ENCODE measurements at places on chromosomes 5 and 9. TPM values are rescaled to one million over a fixed set of nuclear protein-coding genes. Genes with fewer than 3 reads are reported as not detected.

SH3GL2 gene
- not detected for total RNA-seq

GRM6 gene
- total RNA-seq: not detected

SPACA9 gene
- 3.9 TPM for total RNA-seq

HOMER1 gene
- total RNA-seq: 26.9 TPM

C8G gene
- total RNA-seq: 1.6 TPM

ADGRD2 gene
- not detected for total RNA-seq

TRIP13 gene
- total RNA-seq: 8.5 TPM

QRFP gene
- total RNA-seq: not detected

SLC34A1 gene
- total RNA-seq: not detected

ACOT12 gene
- not detected for total RNA-seq

AFAP1L1 gene
- total RNA-seq: 8.3 TPM

UBE2R2 gene
- 48.7 TPM for total RNA-seq

GALT gene
- total RNA-seq: 30.7 TPM

PTGDS gene
- total RNA-seq: 5.6 TPM

GRCh38 chr9:90726215-90726614 is 75.4 kb upstream of the SYK start:
- H3K27ac ChIP-seq: no peak overlapping the region
- H3K27me3 ChIP-seq: no peaks in the 10 kb centered on the region
- H3K36me3 ChIP-seq: no peaks in the 10 kb centered on the region
- no peak overlapping the region for H3K4me3 ChIP-seq

DNA sequence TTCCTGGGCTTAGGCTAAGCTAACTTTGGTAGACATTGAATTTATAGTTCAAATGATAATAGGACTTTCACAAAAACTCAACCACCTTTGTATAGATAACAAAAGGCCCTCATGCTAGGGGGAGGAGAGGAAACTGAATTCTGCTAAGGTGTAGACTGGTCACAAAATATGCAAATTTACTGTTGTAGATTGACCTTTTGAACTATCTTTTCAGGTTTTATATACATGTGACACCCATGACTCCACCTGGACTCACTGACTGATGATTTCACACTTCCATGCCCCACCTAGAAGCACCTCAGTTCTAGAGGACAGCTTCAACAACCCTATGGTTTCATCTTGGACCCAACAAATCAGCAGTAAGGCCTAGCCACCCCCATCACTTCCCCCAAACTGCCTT is 165.7 kb downstream of the CEMIP2 start:
- H3K27me3 ChIP-seq: no peaks in the 10 kb centered on the region
- H3K36me3 ChIP-seq: no peaks in the 10 kb centered on the region
- H3K27ac ChIP-seq: no peak overlapping the region

GRCh38 chr5:149203921-149204441 is 62.7 kb downstream of the ABLIM3 start:
- peak overlapping the region; percentile 32 for H3K27ac ChIP-seq
- DNase-seq: peak; percentile 80

DNA sequence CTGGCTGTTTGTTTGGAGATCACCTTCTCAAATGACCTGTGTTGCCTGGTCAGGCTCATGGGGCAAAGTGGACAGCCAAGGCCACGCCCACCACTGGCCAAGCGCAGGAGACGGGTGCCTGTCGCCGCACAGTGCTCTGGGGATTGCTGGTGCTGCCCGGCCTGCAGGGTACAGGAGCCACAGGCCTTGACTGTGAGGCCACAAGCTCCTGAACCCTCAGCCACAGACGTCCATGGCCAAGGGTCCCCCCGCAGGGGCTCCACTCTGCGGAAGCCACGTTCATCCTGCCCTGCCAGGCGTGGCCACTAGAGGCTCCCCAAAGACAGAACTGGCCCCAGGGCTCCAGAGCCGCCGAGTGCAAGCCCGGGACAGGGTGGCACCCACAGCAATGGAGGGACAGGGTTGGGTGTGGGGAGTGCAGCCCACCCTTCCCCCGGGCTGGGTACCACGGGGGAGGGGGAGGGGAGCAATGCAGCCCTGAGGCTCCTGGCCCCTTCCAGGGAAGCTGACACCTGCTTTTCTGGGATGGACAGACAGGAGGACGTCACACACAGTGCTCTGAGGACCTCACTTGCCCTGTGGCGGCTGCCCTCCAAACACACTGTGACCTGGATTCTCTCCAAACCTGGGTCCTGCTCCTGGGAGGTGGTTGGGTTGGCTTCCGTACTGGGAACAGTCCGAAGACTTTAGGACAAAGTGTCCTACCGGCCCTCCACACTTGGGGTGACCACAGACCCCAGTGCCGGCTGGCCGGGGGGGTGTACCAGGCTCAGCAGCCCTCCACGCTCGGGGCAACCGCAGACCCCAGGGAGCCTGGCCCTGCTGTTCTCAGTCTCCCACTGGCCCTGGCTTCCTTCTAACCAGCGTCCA is 21.5 kb downstream of the TPPP start:
- peak overlapping the region; percentile 26 for H3K27ac ChIP-seq
- peaks cover 21% of the 10 kb centered on the region for H3K4me1 ChIP-seq
- no peak for DNase-seq
- H3K27me3 ChIP-seq: peaks cover 16% of the 10 kb centered on the region
- no peaks in the 10 kb centered on the region for H3K36me3 ChIP-seq
- peak overlapping the region; percentile 15 for H3K4me3 ChIP-seq

DNA sequence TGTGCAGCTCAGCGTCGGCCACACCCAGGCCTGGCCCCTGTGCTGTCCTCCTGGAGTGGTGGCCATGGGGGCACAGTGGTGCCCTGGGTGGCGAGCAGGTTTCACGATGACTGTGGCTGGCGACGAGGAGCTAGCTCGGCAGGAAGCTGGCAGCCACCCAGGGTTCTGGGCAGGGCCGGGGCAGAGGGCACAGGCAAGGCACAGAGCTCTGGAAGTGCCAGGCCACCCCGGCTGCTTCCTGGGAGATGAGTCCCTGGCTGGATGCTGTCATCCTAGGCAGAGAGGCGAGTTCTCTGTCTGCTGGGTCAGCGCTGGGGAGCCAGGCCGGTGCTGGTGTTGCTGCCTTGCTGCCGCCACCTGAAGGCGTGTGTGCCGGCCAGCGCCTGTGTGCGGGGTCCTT is 51.7 kb downstream of the RXRA start:
- H3K4me3 ChIP-seq: no peak overlapping the region
- peaks cover 48% of the 10 kb centered on the region for H3K4me1 ChIP-seq
- H3K27ac ChIP-seq: no peak overlapping the region
- no peaks in the 10 kb centered on the region for H3K36me3 ChIP-seq
- DNase-seq: no peak
- H3K27me3 ChIP-seq: no peaks in the 10 kb centered on the region

DNA sequence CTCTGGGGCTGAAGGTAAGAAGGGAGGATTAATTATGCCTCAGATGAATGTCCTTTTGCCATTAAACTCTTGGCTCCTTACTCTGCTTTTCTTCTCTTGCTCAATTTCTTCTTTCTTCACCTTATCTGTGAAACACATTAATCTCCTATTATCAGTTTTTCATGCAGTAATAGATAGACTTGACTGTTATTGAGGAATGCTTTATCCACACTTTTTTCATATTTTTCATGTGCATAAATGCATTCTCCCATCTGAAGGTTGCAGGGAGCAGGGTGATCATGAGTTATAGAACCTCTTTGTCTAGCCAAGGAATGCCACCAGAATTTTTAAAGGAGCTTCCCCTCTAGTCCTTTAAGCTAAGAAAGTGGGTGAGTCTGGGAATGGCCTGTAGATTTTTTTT is 66.4 kb upstream of the CD180 start:
- no peak overlapping the region for H3K27ac ChIP-seq
- no peak overlapping the region for H3K4me3 ChIP-seq
- DNase-seq: peak; percentile 45
- H3K27me3 ChIP-seq: no peaks in the 10 kb centered on the region

- H3K4me3 ChIP-seq: no peak overlapping the region
- no peak for DNase-seq
Observed at GRCh38 chr9:89204801-89205200, 26.2 kb upstream of the SHC3 start.

DNA sequence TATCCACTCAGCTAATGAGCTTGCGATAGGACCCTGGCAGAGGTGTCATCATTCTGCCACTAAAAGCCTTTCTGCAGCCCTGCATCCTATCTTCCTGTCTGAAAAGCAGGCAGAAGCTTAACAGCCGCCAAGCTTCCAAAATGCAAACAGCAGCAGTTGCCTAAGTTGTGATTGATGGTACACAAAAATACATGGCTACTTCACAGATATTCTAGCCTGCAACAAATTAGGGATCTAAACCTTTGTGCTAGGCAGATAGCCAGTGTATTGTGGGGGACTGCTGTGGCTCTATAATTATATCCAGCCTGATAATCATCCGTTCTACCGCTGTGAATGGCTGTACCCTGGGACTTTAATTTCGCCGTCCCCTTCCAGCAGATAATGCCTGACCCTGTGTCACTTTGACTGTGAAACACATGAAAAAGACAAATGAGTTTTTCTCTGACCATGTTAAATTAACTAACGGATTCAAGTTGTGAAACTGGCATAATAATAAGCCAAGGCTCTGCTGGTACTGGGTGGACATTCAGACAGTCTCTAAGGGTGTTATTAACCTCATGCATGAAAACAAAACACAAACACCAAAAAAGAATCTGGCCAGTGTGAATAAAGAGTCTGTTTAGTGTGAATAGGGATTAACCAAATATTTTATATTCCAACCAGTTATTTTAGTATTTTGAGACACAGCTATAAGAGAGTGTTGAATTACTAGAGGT is 45.9 kb downstream of the SEMA6A start:
- H3K36me3 ChIP-seq: no peaks in the 10 kb centered on the region
- no peaks in the 10 kb centered on the region for H3K4me1 ChIP-seq
- H3K4me3 ChIP-seq: no peak overlapping the region

GRCh38 chr9:134321531-134321930 is 4.7 kb upstream of the RXRA start:
- no peak overlapping the region for H3K27ac ChIP-seq
- no peak for DNase-seq
- no peaks in the 10 kb centered on the region for H3K27me3 ChIP-seq

- H3K27me3 ChIP-seq: no peaks in the 10 kb centered on the region
- H3K36me3 ChIP-seq: no peaks in the 10 kb centered on the region
- H3K27ac ChIP-seq: no peak overlapping the region
- H3K4me3 ChIP-seq: no peak overlapping the region
Observed at GRCh38 chr5:116377276-116378006, 197.2 kb downstream of the SEMA6A start.

DNA sequence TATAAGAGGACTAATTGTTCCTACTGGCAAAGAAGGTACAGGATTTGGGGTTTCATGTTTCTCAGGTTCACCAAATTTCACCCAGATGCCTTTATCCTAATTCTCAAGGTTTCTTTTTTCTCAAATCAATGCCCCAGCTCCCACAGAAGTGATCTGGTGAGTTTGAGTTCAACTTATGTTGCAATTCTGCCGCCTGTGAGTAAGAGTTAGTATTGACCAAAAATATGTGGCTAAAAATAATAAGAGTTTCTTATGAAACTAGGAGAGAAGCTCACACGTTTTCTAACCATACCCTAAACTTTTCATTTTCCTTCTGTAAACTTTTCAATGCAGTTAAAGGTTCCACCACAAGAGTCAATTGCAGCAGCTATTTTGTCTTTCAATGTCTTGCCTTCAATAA is 15.1 kb downstream of the SLCO6A1 start:
- DNase-seq: no peak
- H3K4me3 ChIP-seq: no peak overlapping the region
- no peaks in the 10 kb centered on the region for H3K4me1 ChIP-seq

- H3K4me1 ChIP-seq: no peaks in the 10 kb centered on the region
- no peak overlapping the region for H3K27ac ChIP-seq
- no peak for DNase-seq
- H3K36me3 ChIP-seq: no peaks in the 10 kb centered on the region
- no peak overlapping the region for H3K4me3 ChIP-seq
Observed at GRCh38 chr9:4780651-4781050, 12.1 kb upstream of the RCL1 start.

GRCh38 chr5:169442913-169443784 is 140.4 kb upstream of the SPDL1 start:
- H3K4me1 ChIP-seq: no peaks in the 10 kb centered on the region
- H3K27me3 ChIP-seq: no peaks in the 10 kb centered on the region
- no peak for DNase-seq
- H3K4me3 ChIP-seq: no peak overlapping the region
- no peak overlapping the region for H3K27ac ChIP-seq

DNA sequence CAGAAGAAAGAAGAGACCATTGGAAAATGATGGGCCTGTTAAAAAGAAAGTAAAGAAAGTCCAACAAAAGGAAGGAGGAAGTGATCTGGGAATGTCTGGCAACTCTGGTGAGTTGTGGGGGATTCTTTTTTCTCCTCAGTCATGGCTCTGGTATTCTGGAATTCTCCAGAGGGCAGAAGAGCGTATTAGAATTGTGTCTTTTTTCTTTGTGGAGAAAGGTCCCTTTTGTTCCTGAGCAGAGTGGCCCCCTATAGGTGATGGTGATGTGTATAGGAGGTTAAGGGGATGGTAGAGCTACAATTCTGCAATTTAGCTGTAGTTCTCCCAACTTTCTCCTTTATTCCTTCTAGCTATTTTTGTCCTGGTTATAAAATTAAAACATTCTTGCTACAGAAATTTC is 1.6 kb upstream of the DHFR start:
- H3K27ac ChIP-seq: peak overlapping the region; percentile 22
- H3K27me3 ChIP-seq: no peaks in the 10 kb centered on the region
- peak; percentile 17 for DNase-seq
- H3K36me3 ChIP-seq: peaks cover 33% of the 10 kb centered on the region
- H3K4me3 ChIP-seq: no peak overlapping the region
- peaks cover 24% of the 10 kb centered on the region for H3K4me1 ChIP-seq

- H3K4me1 ChIP-seq: no peaks in the 10 kb centered on the region
- H3K36me3 ChIP-seq: no peaks in the 10 kb centered on the region
- no peak overlapping the region for H3K4me3 ChIP-seq
- peak; percentile 73 for DNase-seq
Observed at GRCh38 chr9:123131258-123131657, 97.8 kb downstream of the GPR21 start.

- no peak overlapping the region for H3K4me3 ChIP-seq
- H3K4me1 ChIP-seq: no peaks in the 10 kb centered on the region
- no peak overlapping the region for H3K27ac ChIP-seq
- DNase-seq: no peak
- no peaks in the 10 kb centered on the region for H3K27me3 ChIP-seq
Observed at GRCh38 chr9:71968541-71969090, 57.2 kb downstream of the C9orf85 start.

DNA sequence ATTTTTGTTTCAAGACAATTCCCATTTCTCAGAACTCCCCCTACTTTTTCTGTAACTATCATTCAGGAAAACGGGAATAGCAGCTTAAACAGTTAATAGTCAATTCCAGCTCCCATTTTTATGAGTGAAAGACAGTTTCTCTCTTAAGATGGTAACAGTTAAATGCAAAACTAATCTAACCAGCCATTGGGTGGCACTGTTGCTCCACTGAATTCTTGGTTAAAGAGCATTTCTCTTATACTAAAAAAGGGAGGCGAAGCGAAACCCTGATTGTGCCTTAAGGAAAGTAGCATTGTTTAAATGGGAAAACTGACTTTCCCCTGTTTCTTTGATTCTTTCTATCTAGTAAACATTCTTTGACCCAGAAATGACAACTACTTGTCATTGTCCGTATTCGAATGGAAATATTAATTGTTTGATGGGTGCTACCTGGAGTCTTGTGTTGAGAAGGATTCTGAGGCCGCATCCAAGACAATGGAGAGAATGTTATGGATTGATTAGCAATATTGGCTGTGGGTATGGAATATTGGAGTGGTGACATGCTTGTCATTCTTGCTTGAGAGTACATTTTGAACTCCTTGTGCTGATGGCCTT is 507.8 kb downstream of the MAT2B start:
- H3K4me3 ChIP-seq: no peak overlapping the region
- DNase-seq: peak; percentile 52
- H3K36me3 ChIP-seq: no peaks in the 10 kb centered on the region
- H3K27me3 ChIP-seq: no peaks in the 10 kb centered on the region

- peak; percentile 25 for DNase-seq
- no peaks in the 10 kb centered on the region for H3K36me3 ChIP-seq
- H3K27ac ChIP-seq: no peak overlapping the region
- peaks cover 7% of the 10 kb centered on the region for H3K4me1 ChIP-seq
Observed at GRCh38 chr9:136625101-136626065, 37.3 kb upstream of the EGFL7 start.

All from astrocyte (in vitro differentiated cells and primary cell).